ENCODE measurements at places on chromosomes 11 and 22.

- DNase-seq, result no peak
Observed at GRCh38 chr22:29071261-29072045, 1.4 kb upstream of the KREMEN1 start.

DNA sequence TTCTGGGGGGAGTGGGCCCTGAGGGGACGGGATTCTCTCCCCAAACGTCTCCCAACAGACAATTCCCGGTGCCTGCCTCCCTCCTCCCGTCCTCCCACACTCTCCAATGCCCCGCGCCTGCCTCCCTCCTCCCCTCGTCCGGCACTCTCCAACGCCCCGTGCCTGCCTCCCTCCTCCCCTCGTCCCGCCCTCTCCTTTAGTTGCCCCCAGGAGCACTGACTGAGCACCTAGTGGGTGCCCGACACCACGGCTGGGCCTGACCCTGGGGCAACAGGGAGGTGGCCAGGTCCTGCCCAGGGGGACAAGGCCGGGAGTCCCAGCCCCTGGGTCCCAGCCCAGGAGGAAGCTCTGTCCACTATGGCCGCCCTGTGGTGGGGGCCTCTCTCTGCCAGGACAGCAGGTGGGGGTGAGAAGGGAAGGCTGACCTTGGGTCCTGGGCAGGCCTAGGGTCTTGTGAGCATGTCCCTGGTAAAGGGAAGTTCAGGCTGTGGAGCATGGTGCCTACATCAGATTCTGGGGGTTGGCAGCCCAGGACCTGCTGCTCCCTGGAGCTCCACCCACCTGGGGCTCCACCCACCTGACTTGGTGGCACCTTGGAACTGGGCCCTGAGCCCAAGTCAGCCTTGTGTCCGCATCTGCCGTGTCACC is 942.3 kb downstream of the BRD1 start:
- DNase-seq, result no peak

GRCh38 chr11:43845816-43846215 is 34.8 kb upstream of the ALKBH3 start:
- no peak for DNase-seq

GRCh38 chr22:41888627-41889200 is 26.2 kb downstream of the SHISA8 start:
- no peak for DNase-seq

GRCh38 chr11:128949791-128950454 is 7.3 kb upstream of the TP53AIP1 start:
- DNase-seq, result no peak

DNA sequence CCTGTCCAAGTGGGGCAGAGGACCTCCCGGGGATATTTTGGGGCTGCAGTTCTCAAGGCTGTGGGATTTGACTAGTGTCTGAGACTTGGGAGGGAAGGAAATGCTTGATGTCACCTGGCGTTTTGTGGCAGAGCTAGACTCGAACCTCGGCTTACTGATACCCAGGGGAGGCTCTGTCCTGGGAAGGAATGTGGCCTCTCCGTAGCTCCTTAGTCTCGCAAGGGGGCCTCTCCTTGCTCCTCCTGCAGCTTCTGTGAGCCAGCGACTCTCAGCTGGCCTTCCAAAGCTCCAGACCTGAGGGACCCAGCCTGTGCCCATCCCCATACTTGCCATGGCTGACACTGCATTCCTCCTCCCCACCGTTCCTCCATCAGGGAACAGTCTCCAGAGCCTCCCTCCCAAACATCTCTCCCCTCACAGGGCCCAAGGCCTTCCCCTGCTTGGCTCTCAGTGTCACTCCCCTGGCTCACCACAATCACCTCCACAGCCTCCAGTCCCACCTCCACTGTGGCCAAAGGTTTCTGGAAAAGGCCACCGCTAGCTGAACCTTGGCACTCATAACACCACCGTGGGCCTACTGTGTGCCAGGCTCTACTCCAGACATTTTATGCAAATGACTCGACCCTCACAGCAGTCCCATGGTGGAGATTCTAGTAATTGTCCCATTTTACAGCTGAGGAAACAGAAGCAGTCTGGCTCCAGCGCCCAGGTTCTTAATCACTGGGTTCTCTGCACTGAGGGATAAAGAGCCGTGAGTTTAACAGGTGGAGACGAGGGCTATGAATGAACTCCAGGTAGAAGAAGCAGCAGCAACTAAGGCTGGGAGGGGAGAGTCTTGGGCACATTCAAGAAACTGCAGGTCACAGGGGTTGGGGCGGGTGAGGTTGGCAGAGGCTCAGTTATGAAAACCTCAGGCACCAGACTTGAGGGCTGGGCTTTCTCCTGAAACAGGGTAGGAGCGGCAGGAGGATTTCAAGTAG is 12.1 kb downstream of the P2RY2 start:
- no peak for DNase-seq

- no peak for DNase-seq
Observed at GRCh38 chr11:93820847-93821246, 29.6 kb downstream of the VSTM5 start.

DNA sequence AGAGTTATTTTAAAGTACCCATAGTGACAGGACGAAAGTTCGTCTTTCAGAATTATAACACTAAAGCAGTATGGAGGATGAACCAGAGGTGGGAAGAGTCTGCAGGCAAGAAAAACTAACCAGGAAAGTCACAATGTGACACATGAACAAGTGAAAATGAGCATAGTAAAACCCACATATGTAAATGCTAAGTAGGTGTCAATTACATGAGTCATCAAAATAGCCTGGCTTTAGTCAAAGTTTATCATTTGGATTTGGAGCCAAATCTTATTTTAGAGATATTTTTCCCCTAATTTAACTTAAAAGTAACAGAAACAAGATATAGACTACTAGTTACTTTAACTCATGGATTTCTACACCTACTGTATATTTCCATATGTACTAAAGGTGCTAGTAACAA is 159.8 kb downstream of the GRIA4 start:
- DNase-seq, result no peak

DNA sequence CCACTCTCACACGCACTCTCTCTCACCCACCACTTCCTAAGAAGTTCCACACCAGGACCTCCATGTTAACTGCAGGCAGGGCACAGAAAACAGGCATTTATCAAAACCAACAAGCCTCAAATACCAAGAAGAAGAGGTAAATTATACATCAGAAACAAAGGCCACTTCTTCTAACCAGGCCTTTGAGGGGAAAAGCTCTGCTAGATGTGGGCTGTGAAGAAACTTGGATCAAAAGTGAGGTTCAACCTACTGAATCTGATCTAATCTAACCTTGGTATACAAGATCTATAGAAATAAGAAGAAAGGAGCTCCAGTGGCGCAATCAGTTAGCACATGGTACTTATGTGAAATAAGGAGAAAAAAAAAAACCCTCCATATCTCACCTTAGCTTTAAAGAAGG is 91.9 kb downstream of the FAM168A start:
- DNase-seq, result no peak

DNA sequence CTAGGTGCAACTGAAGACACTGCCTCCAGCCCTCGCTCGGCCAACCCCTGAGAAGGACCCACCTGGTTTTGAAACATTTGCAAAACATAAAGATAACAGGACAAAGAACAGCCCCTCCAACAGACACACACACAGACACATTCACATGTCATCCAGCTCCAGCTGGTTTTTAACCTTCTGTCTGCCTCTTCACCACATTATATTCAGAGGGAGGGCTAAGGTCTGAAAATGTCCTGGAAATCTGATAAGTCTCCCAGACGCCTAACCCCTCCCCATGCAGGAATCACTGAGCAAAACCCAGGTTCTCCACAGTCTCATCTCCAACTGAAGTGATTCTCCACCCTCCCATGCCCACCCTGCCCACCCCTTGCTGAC is 29.4 kb downstream of the PACSIN2 start:
- no peak for DNase-seq
